ENCODE measurements at places on chromosomes 7 and 10. TPM values are rescaled to one million over a fixed set of nuclear protein-coding genes. Genes with fewer than 3 reads are reported as not detected.

DNA sequence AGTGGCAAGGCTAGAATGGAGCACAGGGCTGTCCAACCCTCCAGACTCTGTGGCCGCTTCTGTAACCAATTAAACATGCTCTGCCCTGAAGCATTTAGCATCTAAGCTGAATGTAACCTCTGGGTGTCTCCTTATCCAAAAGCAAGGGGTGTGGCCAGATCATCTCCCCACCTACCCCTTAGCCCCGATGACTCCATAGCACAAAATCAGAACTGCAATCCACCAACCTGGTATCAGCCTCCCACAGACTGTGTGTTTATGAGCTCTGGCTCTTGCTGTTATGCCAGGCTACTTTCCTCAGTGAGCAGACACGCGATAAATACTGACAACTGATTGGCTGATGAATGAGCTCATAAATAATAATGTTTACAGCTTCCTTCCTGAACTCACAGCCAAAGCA, 3.2 kb downstream of the FRMD4A start:
- no peaks in the 10 kb centered on the region for H3K27me3 ChIP-seq
- no peak overlapping the region for H3K4me3 ChIP-seq
- no peaks in the 10 kb centered on the region for H3K4me1 ChIP-seq
- H3K27ac ChIP-seq, result no peak overlapping the region
- DNase-seq, result no peak

- no peak overlapping the region for H3K27ac ChIP-seq
- no peak overlapping the region for H3K4me3 ChIP-seq
- peaks cover 9% of the 10 kb centered on the region for H3K4me1 ChIP-seq
- peaks cover 35% of the 10 kb centered on the region for H3K36me3 ChIP-seq
Observed at GRCh38 chr10:102148275-102148674, 3.9 kb upstream of the NOLC1 start.

DNA sequence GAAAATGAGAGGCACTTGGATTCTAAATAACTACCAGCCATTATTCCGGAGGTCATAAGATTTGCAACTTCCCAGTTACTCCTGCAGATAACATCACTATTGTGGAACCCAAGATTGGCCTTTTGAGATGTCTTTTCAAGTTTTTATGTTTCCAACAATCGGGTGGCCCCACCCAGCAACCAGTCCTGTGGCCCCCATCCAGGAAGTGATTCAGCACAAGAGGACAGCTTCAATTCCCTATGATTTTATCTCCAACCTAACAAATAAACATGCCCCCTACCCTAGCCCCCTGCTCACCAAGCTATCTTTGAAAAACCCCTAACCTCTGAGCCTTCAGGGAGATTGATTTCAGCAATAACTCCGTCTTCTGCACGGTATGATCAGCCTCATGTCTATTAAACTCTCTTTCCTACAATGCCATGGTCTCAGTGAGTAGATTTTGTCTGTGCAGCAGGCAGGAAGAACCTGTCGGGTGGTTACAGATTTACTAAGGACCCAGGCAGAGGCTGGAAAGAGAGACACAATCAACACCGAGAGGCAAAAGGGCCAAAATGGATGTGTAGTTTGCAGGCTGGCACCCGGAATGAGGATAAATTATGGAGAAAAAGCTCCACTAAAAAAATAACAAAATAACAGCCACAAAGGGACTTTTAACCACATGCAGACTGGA, 83.9 kb upstream of the UNC5B start:
- no peak for DNase-seq
- H3K27me3 ChIP-seq, result no peaks in the 10 kb centered on the region
- no peaks in the 10 kb centered on the region for H3K36me3 ChIP-seq
- no peaks in the 10 kb centered on the region for H3K4me1 ChIP-seq
- no peak overlapping the region for H3K27ac ChIP-seq

- H3K4me3 ChIP-seq, result no peak overlapping the region
- no peaks in the 10 kb centered on the region for H3K36me3 ChIP-seq
- no peak for DNase-seq
- H3K4me1 ChIP-seq, result peaks cover 21% of the 10 kb centered on the region
Observed at GRCh38 chr10:62457598-62457997, 83.4 kb downstream of the ZNF365 start.

DNA sequence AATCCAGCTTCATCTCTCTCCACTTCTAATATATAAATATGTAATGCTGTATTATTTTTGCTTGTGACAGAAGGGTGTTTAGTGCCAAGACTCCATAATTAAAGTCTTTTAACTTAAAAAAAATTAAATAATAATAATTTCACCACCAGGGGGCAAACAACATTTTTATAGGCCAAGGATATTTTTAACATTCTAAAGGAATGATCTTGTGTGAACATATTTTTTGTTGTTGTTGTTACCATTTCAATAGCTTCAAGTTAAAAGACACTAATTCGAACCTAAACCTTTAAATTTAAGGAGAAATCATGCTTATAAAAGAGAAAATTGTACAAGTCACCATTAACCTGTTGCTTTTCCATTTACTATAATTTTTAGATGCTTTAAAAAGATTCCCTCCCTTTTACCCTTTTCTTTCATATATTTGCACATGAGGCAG, 7.5 kb upstream of the DNAJC1 start:
- no peaks in the 10 kb centered on the region for H3K4me1 ChIP-seq
- H3K27ac ChIP-seq, result no peak overlapping the region
- no peaks in the 10 kb centered on the region for H3K36me3 ChIP-seq
- no peak overlapping the region for H3K4me3 ChIP-seq
- DNase-seq, result no peak

DNA sequence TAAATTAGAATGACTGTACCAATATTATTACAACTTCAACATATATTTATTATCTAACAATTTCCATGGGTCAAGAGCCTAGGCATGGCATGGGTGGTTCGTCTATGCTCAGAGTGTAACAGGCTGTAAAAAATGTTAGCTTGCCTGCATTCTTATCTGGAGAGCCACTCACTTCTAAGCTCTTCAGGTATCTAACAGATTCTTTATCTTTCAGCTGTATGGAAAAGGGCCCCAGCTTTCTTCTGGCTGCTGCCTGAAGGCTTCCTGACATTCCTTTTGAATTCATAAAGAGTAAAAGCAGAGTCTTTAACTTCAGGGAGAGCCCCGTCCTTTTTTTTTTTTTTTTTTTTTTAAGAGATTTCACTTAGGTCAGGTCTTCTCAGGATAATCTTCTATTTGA, 648.8 kb downstream of the NXPH1 start:
- H3K27me3 ChIP-seq, result no peaks in the 10 kb centered on the region
- no peak for DNase-seq
- no peaks in the 10 kb centered on the region for H3K36me3 ChIP-seq
- no peak overlapping the region for H3K27ac ChIP-seq
- H3K4me1 ChIP-seq, result no peaks in the 10 kb centered on the region
- no peak overlapping the region for H3K4me3 ChIP-seq

DNA sequence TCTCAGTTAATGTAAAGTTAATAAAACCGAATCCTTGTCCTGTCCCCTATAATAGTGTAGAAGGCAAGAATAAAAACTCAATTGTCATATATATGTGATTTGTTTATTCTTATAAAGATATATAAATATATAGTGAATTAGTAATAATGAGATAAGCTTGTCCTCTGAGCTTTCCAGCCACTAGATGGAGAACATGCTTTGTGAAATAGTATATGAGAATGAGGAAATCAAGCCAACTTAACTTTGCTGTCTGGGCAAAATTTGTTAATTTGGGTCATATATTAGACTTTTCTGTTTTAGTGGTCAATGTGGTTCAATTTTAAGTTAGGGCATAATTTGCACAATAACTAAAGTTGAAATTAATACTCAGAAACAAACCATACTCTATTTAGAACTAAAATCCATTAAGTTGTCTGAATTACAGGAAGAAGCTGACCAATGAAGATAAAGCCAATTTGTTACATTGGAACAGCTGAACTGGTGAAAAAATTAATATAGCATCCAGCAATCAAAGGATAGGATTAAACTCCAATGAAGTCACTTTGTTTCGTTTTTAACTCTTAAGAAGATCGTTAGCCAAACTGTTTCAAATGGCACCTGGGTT, 595.0 kb downstream of the ARL4A start:
- H3K36me3 ChIP-seq, result no peaks in the 10 kb centered on the region
- no peak for DNase-seq
- H3K4me3 ChIP-seq, result no peak overlapping the region
- no peak overlapping the region for H3K27ac ChIP-seq

- peaks cover 2% of the 10 kb centered on the region for H3K4me1 ChIP-seq
- no peak overlapping the region for H3K4me3 ChIP-seq
- H3K36me3 ChIP-seq, result no peaks in the 10 kb centered on the region
- DNase-seq, result no peak
- H3K27ac ChIP-seq, result no peak overlapping the region
Observed at GRCh38 chr10:6342096-6342685, 139.5 kb downstream of the PFKFB3 start.

GRCh38 chr10:21473541-21473940, 51.9 kb downstream of the SKIDA1 start:
- H3K36me3 ChIP-seq, result no peaks in the 10 kb centered on the region
- H3K4me3 ChIP-seq, result no peak overlapping the region
- no peaks in the 10 kb centered on the region for H3K4me1 ChIP-seq

- H3K4me3 ChIP-seq, result no peak overlapping the region
- no peaks in the 10 kb centered on the region for H3K36me3 ChIP-seq
- no peaks in the 10 kb centered on the region for H3K4me1 ChIP-seq
- no peaks in the 10 kb centered on the region for H3K27me3 ChIP-seq
- no peak overlapping the region for H3K27ac ChIP-seq
- DNase-seq, result no peak
Observed at GRCh38 chr7:68038621-68039314, 1042.1 kb downstream of the TYW1 start.

GRCh38 chr7:20188567-20188966, 28.6 kb downstream of the MACC1 start:
- H3K4me1 ChIP-seq, result peaks cover 11% of the 10 kb centered on the region
- H3K36me3 ChIP-seq, result peaks cover 9% of the 10 kb centered on the region
- no peak overlapping the region for H3K4me3 ChIP-seq
- no peaks in the 10 kb centered on the region for H3K27me3 ChIP-seq
- no peak overlapping the region for H3K27ac ChIP-seq

DNA sequence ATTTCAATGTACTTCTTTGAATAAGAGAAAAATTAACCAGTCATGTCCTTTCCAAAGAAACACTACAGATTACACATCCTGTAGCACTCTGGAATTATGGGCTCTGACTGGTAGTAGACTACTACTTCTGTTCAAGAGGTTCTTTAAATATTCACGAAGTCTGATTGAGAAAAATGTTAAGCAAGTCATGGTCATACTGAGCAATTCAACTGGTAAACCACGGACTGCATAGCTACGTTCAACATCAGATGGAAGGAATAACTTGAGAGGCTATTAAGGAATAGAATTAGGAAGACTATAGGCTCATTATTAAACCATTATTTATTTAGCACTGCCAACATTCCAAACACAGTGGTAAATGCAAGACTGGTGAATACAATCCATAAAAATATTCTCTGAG, 160.8 kb downstream of the IMMP2L start:
- no peak for DNase-seq
- no peaks in the 10 kb centered on the region for H3K36me3 ChIP-seq
- no peak overlapping the region for H3K27ac ChIP-seq
- no peak overlapping the region for H3K4me3 ChIP-seq
- H3K27me3 ChIP-seq, result no peaks in the 10 kb centered on the region
- H3K4me1 ChIP-seq, result no peaks in the 10 kb centered on the region

DNA sequence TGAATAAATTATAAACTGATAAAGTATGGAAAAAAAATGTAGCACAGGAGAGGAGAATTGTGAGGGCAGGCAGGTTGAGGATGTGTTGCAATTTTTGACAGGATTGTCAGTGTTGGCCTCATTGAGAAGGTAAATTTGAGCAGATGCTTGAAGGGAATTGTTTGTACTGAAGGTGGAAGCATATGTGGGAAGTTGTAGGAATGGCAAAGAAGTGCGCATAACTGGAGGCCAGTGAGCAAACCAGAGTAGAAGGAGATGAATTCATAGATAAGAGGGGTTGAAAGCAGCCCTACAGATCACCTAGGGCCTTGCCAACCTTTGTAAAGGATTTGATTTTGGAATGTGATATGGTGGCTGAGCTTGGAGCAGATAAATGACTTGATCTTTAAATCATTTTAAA, 6.4 kb downstream of the DNAJB9 start:
- no peak overlapping the region for H3K27ac ChIP-seq
- no peaks in the 10 kb centered on the region for H3K4me1 ChIP-seq
- DNase-seq, result no peak
- H3K4me3 ChIP-seq, result no peak overlapping the region
- H3K27me3 ChIP-seq, result no peaks in the 10 kb centered on the region

- H3K4me1 ChIP-seq, result no peaks in the 10 kb centered on the region
- no peak overlapping the region for H3K27ac ChIP-seq
- H3K36me3 ChIP-seq, result no peaks in the 10 kb centered on the region
Observed at GRCh38 chr7:4022265-4022664, 659.8 kb upstream of the FOXK1 start.

GRCh38 chr7:101159696-101160674, 5.4 kb downstream of the VGF start:
- peaks cover 7% of the 10 kb centered on the region for H3K27me3 ChIP-seq
- H3K36me3 ChIP-seq, result peaks cover 7% of the 10 kb centered on the region
- no peak for DNase-seq
- H3K27ac ChIP-seq, result no peak overlapping the region
- H3K4me3 ChIP-seq, result no peak overlapping the region

DNA sequence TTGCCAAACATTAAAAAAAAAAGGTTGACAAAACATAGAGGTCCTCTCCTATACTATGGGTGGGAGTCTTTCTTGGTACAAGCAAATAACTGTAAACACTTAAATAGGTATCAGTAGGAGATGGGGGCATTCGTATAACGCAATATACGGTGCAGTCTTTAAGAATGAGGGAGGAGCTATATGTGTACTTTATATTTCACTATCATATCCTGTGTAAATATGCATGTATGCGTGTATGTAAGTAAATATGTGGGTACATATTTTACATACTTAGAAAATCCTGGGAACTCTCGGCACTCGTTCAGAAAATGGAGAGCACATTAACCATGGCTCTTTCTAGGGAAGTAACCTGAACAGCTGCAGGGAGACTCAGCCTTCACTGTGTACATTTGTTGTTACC, 82.0 kb upstream of the LRRC18 start:
- H3K4me1 ChIP-seq, result no peaks in the 10 kb centered on the region
- no peaks in the 10 kb centered on the region for H3K36me3 ChIP-seq
- H3K4me3 ChIP-seq, result no peak overlapping the region
- H3K27me3 ChIP-seq, result peaks cover 3% of the 10 kb centered on the region

DNA sequence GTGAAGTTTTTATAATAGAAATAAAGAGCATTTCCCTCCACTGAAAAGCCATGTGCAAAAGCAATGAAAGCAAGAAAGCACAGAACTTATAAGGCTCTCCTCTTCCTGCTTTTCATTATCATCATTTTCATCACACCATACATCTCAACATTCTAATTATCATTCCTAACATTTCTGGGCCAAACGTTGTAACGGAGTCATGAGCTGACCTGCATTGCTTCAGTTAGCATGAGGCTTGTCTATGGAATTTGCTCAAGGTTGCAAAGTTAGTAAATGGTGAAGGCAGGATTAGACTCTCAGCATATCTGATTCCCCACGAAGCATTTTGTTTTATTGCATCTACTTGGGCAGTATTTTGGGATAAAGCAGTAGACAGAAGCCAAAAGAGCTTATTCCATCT, 11.4 kb downstream of the SCIN start:
- no peak for DNase-seq
- H3K27me3 ChIP-seq, result no peaks in the 10 kb centered on the region
- peaks cover 4% of the 10 kb centered on the region for H3K4me1 ChIP-seq
- H3K27ac ChIP-seq, result no peak overlapping the region

TAS2R5 gene
- total RNA-seq, result 0.45 TPM

DNAJB12 gene
- 27.7 TPM for total RNA-seq

OR2A42 gene
- total RNA-seq, result not detected

MPP7 gene
- 0.08 TPM for total RNA-seq

RHOBTB1 gene
- 0.21 TPM for total RNA-seq

TMEM176B gene
- 0.36 TPM for total RNA-seq

GIMAP5 gene
- total RNA-seq, result 4.5 TPM

VSIR gene
- 12.1 TPM for total RNA-seq

INPP5F gene
- 36.3 TPM for total RNA-seq

CALML5 gene
- not detected for total RNA-seq

CNTNAP2 gene
- 0.08 TPM for total RNA-seq

CALCR gene
- not detected for total RNA-seq
